ENCODE measurements at places on chromosomes 13 and 19. TPM values are rescaled to one million over a fixed set of nuclear protein-coding genes. Genes with fewer than 3 reads are reported as not detected.
A peak's percentile ranks its signal among the peaks of the same experiment; 100 is the strongest.

Gene FAM174C
- 88.3 TPM for total RNA-seq

DNA sequence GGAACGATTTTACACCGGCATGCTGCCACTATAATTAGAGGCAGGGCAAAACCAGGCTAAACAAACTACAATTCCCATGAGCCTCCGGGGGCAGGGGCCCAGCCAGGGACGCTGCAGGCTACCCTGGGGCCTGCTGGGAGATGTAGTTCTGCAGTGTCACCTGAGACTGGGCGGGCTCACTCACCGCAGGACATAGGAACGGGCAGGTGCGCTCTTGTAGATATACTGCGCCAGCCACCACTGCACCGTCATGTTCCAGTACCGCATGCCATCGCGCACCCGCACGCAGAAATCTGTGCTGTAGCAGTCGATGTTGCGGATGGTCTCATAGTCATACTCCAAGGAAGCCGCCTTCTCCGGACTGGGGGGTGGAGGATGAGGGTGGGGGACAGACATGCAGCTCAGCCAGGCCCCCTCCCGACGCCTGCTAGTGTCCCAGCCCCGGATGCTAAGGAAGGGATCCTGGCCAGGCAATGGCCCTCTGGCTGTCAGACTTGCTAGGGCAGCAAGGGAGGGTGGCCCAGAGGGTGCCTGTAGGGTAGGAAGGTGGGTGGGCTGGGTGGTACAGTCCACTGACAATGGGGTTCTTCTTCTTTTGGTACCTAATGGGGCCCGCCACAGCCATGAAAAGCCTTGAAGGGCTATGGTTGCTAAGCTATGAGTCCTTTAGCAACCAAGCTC lies 5.8 kb upstream of the TMC4 start:
- no peak overlapping the region for H3K4me3 ChIP-seq
- DNase-seq = peak; percentile 69
- no peaks in the 10 kb centered on the region for H3K27me3 ChIP-seq
- no peak overlapping the region for H3K27ac ChIP-seq

- no peak for DNase-seq
- peaks cover 2% of the 10 kb centered on the region for H3K4me1 ChIP-seq
- peaks cover 19% of the 10 kb centered on the region for H3K27me3 ChIP-seq
- no peak overlapping the region for H3K4me3 ChIP-seq
- no peaks in the 10 kb centered on the region for H3K36me3 ChIP-seq
Observed at GRCh38 chr13:60229708-60230272, 66.1 kb upstream of the DIAPH3 start.

- H3K36me3 ChIP-seq = peaks cover 8% of the 10 kb centered on the region
- no peak overlapping the region for H3K4me3 ChIP-seq
- DNase-seq = peak; percentile 59
- H3K27me3 ChIP-seq = no peaks in the 10 kb centered on the region
- peaks cover 30% of the 10 kb centered on the region for H3K4me1 ChIP-seq
- peak overlapping the region; percentile 77 for H3K27ac ChIP-seq
Observed at GRCh38 chr13:32791545-32792172, 205.4 kb downstream of the PDS5B start.

- no peak overlapping the region for H3K27ac ChIP-seq
- peaks cover 2% of the 10 kb centered on the region for H3K4me1 ChIP-seq
- no peak overlapping the region for H3K4me3 ChIP-seq
Observed at GRCh38 chr19:18401580-18402112, 4.2 kb upstream of the LRRC25 start.

Measured in activated CD4-positive, alpha-beta T cell treated with anti-CD3 and anti-CD28 coated beads for 36 hours (primary cell).